Spleen (tissue), 13 donors: ENCODE measurements at places on chromosomes 3 and 15. TPM values are rescaled to one million over a fixed set of nuclear protein-coding genes. Genes with fewer than 3 reads are reported as not detected.

DNA sequence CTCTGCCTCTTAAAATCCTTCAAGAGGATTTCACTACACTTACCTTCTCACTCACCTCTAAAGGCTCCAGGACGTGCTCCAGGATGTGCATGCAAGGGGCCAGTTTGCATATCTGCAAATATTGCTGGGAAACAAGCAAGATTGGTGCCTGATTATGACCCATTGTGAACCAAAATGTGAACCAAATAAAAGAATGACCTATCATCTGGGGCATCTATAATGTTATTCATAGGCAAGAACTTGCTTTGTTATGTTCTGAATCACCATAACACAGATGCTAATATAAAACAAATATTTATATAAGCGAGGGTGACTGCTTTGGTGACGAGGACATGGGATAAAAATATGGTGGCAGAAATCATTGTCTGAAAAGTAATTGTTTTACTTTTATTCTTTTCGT lies 5.5 kb downstream of the IL12A start:
- no peak for DNase-seq

The RBM5 gene
- 196 TPM for total RNA-seq

The CFAP91 gene
- 68.2 TPM for total RNA-seq

The GBE1 gene
- total RNA-seq = 30.1 TPM

DNA sequence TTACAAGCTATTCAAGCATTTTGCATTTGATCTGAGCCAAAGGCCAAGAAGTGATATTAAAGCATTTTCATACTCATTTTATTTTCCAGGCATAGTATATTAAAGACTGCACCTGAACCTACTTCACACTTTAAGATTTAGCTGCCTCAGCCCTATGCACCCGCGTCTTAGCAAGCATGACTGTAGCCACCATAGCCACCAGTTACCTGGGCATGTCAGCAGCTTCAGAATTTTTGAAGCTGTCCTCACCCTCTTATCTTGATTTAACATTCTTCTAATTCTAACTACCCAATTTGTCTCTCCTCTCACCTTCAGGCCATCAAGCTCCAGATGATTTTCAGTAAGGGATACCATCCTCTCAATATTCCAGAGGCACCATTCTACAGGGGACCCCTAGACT lies 39.1 kb upstream of the KLHL6 start:
- DNase-seq = no peak

The DIPK2A gene
- 23.6 TPM for total RNA-seq

GRCh38 chr15:61087573-61087972 lies 141.5 kb downstream of the RORA start:
- no peak for DNase-seq

- no peak for DNase-seq
Observed at GRCh38 chr3:151276038-151276686, 2.2 kb downstream of the P2RY14 start.

The HES1 gene
- 39.9 TPM for total RNA-seq

The MKRN2OS gene
- total RNA-seq = not detected

The EHHADH gene
- 7.6 TPM for total RNA-seq

- DNase-seq = no peak
Observed at GRCh38 chr3:72246685-72247084, 461.7 kb upstream of the PROK2 start.

DNA sequence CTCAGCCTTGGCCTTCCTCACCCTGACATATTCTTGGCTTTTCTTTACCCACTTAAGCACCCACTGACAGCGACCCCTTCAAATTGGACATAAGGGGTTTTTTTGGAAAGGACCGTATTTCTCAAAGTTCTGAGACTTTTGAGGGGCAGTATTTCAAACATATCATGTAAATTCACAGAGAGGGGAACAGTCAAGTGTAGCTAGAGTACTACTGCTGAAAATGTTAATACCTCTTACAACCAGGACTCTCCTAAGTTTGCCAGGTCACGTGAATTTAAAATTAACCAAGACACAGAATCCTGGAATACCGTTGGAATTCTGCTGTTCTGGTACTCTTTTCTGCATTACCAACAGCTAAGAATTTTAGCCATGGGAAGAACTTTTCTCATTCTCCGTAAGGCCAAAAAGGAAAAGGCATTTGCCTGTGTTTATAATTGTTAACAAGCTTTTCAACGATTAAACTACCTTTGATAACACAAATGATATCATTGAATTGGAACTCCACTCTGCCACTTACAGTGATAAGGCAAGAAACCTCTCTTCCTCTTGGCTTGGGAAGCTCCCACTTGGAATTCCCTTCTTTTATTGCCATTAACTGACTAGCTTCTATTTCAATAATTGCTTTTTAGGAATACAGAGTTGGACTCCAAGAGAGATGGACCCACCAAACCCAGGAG lies 597 bp upstream of the GBE1 start:
- no peak for DNase-seq

DNA sequence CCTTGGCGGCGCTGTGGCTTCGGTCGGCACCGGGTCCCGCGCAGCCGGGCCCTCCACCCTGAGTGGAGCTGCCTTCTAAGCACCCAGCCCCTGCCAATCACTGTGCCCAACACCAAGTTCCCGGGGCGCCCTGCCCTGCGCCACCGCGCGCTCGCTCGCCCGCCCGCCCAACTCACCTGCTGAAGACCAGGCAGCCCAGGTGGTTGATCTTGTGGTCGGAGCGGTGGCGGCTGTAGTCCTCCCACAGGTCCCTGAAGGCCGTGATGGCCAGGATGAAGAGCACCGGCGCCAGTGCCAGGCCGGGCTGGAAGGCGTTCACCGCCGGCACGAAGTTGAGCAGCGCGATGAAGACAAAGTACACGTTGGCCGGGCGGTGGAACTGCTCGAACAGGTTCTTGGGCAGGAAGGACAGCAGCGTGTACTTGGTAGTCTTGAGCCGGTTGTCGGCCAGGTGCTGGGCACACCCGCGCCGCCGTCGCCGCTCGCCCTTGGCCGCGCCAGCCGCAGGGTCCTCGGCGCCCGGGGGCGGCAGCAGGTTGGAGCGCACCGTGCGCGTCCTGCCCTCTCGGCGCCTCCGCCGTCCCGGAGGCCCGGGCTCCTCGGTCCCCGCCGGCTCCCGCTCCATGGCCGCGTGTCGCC lies 536 bp downstream of the ATP10A start:
- DNase-seq = no peak

GRCh38 chr3:137845666-137846065 lies 81.6 kb downstream of the SOX14 start:
- DNase-seq = no peak

- peak; percentile 79 for DNase-seq
Observed at GRCh38 chr3:12903000-12903800, 61.8 kb upstream of the RPL32 start.

The DISP2 gene
- 0.33 TPM for total RNA-seq

DNA sequence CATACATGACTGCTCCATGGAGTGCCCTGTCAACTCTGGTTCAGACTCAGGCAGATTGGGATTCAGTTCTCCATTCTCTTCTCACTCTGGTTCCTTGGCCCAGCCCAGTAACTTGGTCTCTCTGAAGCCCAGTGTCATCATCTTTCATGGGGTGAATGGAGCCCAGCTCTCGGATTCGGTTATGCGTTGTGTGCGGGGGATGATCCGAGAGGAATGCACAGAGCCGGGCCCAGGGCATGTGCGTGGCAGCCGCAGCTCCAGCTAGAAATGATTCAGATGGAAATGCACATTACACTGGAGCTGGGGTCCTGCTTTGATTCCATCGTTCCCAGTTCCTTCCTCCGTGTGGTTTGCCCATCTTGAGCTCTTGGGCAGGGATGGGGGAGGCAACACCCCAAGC lies 189.4 kb downstream of the FEZF2 start:
- no peak for DNase-seq

- DNase-seq = no peak
Observed at GRCh38 chr3:84961521-84962255, 2.9 kb downstream of the CADM2 start.

GRCh38 chr15:60353245-60353920 lies 44.4 kb downstream of the ANXA2 start:
- DNase-seq = no peak

GRCh38 chr3:44415421-44415820 lies 62.0 kb downstream of the ZNF445 start:
- no peak for DNase-seq

- DNase-seq = no peak
Observed at GRCh38 chr15:36335659-36336058, 243.8 kb upstream of the CDIN1 start.

- no peak for DNase-seq
Observed at GRCh38 chr3:95511828-95512227, 1302.6 kb upstream of the EPHA6 start.

DNA sequence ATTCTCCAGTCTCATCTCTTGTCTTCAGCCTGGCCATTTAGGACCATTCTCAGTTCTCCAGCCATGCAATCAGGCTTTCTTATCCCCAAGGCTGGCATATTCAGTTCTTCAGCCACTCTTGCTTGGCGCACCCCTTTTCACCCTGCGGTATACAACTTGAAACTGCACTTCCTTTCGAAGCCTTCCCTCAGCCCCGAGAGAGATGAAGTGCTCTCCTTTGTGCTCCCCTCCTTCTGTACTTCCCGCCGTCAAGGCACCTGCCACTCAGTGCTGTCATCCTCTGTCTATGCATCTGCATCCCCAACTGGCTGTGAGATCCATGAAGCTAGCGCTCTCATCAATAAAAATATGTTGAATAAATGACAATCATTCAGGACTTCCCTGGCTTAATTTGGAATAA lies 45.7 kb downstream of the MORC1 start:
- no peak for DNase-seq

DNA sequence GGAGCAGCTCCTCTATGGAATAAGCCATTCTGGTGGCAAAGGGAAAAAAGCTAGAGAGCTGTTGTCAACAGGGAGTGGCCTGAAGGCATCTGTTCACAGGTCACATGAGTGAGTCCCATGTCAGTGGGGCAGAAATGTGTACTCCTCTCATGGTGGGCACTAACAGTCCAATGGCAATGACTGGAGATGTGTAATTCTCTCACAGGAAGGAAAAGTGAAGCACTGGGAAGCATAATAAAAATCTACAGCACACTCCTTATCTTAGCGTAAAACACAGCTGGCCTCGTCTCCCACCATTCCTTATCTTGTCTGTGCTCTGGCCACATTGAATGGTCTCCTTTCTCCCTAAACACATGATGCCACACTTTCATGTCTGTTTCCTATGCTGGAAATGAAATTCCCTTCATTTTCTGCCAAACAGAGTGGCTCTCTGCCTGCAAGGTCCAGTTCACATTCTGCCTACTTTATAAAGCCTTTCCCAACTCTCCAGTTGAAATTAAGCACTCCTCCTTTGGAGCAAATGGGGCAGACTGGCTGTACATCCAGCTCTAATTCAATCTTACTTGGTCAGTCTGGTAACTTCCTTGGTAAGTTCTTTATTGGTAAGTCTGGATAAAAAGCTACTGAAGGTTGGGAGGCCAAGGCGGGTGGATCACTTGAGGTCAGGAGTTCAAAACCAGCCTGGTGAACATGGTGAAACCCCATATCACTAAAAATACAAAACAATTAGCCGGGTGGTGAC lies 139.8 kb downstream of the RPL22L1 start:
- no peak for DNase-seq

The PLSCR5 gene
- total RNA-seq = not detected

DNA sequence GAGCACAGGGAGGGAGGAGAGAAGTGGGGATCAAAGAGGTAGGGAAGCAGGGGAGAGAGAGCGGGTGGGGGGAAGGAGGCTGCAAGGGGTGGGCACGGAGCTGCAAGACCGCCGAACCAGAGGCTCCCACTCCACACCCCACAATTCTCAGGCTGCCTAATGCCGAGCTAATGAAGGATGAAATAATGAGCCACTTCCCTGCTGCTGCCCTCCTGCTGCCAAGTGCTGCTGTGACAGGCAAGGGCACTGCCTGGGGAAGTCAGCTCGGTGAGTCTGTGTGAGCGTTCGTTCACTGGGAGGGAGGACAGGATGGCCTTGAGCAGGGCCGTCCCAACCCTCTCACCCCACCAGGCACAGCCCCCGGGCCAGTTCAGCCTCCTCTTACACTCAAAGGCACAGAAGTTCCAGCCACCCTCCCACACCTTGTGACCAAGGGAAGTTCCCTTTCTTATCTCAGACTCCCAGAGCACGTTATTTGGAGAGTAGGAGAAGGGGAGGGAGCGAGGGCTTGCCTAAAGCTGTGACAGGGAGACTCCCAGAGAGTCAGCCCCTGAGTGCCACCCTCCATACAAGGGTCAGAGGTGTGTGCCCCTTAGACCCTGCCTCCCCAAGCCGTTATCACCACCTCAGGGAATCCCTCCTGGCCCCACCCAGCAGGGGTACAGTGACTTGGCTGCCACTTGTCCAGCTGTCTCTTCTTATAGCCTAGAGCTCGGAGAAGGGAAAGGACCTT lies 12.4 kb downstream of the GLYCTK start:
- no peak for DNase-seq

GRCh38 chr3:118734664-118735063 lies 300.0 kb downstream of the IGSF11 start:
- no peak for DNase-seq
